ENCODE measurements at places on chromosomes 6 and 20.

DNA sequence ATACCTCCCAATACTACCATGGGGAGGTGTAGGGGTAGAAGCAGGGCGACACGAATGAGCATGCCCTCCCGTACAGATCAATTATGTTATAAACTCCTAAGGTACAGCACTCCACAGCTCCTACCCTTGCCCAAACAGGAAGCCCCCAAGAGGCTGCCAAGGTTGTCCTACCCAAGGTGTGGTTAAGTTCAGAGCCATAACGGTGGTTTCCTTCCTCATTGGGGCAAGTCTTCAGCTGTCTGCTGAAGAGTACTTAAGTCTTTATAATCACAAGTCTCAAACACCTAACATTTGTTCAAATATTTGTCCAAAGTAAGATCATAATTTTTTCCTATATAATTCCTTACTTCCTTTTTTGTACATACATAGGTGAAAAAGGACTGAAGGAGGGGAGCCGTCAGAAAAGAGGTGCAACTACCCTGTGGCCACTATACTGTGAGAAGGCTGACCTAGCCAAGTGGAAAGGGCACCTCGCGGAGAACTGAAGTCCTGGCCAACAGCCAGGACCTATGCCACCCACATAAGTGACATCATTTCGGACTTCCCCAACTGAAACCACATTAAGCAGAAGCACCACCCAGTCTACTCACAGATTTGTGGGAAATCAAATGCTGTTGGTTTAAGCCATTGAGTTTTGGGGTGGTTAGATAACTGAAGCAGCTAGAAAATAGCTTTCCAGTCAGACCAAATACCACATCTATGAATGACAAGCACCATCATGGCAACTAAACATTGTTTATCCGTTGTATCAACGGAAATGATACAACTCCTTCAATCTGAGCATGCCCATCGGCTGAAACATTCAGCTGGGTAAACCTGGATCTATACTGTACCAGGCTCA lies 2.9 kb upstream of the RAB22A start:
- peak; percentile 52 for DNase-seq

GRCh38 chr20:10551732-10552724 lies 116.9 kb downstream of the SLX4IP start:
- no peak for DNase-seq

- no peak for DNase-seq
Measured at GRCh38 chr6:170048615-170049256, 242.1 kb downstream of the DLL1 start.

DNA sequence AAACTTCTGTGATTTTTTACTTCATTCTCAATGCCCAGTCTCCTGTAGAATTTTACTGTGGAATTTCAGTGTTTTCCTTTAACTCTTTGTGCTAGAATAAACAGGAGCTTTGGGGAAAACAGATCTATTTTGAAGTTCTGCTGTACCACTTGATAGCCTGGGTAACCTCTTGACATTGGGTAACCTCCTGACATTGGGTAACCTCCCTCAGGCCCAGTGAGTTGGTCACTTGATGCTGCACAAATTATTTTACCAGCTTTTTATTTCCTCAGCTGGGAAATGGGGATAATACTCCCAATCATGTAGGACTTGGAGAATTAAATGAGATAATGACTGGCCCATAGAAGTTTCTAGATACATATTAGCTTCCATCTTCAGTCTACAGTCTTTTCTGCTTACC lies 137.3 kb upstream of the TOP1 start:
- DNase-seq, result no peak

DNA sequence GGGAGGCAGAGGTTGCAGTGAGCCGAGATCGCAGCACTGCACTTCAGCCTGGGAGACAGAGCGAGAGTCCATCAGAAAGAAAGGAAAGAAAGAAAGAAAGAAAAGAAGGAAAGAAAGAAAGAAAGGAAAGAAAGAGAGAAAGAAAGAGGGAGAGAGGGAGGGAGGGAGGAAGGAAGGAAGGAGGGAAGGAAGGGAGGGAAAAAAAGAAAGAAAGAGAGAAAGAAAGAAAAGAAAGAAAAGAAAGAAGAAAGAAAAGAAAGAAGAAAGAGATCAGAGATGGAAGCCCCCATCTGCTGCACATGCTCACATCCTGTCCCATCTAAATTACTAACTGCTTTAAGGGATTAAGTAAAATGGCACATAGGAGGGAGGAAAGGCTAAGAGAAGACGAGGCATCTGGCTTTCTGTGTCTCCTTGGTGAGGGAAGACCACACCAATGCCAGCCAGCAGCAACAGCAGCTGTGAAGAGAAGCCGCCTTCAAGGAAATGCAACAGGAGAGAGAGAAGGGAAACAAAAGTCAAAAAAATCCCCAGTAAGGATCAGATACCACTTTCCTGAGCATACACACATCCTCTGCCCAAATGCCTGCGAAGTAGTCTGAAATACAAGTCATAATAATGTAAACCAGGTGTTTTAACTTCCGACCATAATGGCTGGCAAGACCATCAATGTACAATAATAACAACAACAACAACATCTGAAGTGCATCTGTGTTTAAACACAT lies 300.2 kb upstream of the JARID2 start:
- no peak for DNase-seq

- DNase-seq, result no peak
Measured at GRCh38 chr6:51654647-51655046, 432.8 kb downstream of the PKHD1 start.
